NCI-H187 (cell line): ENCODE measurements at places on chromosomes 12 and 14.

- DNase-seq: peak; percentile 18
Observed at GRCh38 chr12:32125455-32126084, 18.9 kb downstream of the BICD1 start.

DNA sequence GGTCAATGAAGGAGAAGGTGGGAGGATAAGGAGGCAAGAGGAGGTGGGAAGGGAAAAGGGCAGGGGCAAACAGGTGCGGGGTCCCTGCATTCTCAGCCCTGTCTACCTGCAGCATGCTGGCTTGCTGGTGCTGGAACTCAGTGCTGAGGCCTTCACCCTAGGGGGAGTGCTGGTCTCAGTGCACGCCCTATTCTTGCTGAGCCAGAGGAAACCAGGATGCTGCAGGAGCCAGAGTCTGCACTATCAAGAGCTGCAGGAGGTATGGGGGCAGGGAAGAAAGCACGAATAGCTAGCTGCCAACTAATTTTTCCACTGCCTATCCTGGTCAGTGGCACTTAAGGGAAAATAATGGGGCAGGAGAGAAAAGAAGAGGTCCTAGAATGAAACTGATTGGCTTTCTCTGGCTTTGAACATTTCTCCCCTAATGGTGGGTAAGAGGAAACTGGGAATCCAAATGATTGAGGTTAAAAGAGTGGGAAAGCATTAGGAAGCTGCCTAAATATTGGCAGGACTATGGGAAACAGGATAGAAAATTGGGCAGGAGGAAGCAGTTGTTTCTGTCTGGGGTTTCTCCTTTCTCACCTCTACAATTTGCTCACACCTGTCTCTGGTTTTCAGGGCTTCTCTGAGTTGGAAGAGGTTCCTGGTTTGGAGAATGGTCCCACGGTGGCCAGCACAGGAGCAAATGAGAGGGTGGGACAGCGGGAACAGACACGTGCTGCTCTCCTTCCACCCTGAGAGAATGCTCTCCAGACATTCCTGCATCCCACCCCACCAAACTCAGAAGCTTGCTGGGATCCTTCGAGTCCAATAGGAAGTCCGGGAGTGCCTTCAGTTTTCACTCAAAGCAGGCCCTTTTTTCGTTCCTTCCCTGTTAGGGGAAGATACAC is 1.9 kb downstream of the TMEM253 start:
- no peak for DNase-seq

DNA sequence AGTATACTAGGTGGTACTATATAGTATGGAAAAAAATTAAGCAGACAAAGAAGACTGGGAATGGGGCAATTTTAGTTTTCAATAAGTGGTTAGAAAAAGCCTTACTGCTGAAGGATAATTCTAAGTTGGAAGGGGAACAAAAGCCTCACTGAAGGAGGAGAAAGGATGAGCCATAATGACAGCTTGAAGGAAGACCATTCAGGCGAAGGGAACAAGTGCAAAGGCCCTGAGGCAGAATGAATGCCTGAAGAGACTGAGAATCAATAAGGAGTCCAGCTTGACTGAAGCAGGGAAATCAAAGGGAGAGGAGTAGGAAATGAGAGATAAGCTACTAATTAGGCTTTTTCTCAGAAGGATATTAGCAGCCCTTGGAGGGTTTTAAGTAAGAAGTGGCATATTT is 28.5 kb downstream of the PPP1R13B start:
- no peak for DNase-seq

DNA sequence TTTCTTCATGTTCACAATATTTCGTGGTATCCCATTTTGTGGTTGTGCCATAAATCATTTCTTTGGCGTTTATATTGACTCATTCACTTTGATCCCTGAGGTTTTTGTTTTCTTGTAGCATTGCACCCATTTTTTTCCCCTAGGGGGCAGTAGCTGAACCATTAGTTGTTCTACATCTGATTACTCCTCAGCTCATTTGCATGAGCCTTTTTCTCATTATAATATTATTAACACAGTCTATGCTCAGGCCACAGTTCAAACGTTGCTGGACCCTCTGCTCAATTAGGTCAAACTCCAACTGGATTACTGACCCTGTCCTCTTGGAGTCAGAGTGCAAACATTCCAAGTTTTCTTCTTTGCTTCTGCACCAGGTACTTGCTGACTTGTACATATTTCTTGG is 475.4 kb upstream of the SEL1L start:
- DNase-seq: no peak

DNA sequence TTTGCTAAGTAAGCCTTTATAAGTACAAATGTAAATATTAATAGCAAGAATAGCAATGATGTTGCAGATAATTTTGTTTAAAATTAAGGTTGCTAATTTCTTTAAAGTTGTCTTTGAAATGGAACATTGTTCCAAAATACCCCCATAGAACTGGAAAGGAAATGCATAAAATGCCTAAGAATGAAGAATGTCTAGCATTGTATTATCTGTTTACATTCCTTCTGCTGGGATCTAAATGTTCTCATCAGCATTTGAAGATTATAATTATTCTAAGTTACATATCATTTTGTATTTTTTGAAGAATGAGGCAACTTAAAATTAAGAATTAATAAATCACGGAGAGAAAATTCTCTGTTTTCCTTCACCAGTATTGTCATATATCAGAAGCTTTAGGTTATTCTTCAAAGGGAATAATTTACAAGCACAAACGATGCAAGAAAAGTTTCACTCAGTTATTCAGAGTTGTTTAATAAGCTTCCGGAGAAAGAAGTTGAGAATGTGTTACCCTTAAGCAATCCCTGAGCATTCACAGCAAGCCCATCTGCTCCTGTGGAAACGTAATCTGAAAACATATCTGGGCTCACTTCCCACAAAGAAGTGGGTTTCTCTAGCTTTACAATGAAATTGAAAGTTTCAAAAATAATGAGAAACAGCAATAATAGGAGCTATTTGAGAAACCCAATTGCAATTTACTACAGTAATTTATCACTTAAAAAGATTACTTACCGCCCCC is 21.3 kb downstream of the SLC6A15 start:
- no peak for DNase-seq
